CD4-positive, alpha-beta T cell treated with Interleukin-4 for 1 hour (primary cell): ENCODE measurements at places on chromosomes 7 and 10.

GRCh38 chr7:128006550-128007302, 24.5 kb downstream of the LRRC4 start:
- DNase-seq, result no peak

DNA sequence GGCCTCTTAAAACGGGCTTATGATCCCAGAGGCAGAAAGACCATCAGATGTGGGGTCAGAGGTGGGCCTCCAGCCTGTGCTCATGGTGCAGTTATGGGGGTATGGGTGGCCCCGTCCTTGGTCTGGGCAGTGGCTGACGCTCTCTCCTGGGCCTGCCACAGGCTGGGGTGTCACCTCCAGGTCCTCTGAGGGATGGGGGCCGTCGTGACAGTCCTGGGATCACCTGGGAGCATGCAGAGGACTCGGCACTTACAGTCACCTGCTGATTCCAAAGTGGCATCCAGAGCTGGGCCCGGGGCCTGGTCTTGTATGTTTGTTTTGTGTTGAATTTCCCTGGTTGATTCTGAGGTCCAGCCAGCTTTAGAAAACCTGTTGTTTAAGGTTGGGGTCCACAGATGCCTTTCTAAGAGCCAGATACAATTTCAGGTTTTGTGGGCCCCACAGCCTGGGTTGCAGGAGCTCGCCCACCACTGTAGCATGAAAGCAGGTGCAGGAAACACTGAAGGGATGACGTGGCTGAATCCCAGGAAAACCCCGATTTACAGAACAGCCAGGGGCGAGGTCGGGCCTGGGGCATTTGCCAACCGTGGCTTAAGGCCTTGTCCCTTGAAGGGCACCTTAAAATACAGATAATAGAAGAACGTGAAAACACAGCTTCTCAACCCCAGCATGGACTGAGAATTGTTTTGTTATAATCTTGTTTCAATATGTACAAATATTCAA, 170.7 kb upstream of the PPP2R2D start:
- no peak for DNase-seq

GRCh38 chr7:100452513-100452912, 11.5 kb downstream of the SPACDR start:
- DNase-seq, result no peak

GRCh38 chr7:76343294-76343930, 15.4 kb downstream of the YWHAG start:
- DNase-seq, result no peak

DNA sequence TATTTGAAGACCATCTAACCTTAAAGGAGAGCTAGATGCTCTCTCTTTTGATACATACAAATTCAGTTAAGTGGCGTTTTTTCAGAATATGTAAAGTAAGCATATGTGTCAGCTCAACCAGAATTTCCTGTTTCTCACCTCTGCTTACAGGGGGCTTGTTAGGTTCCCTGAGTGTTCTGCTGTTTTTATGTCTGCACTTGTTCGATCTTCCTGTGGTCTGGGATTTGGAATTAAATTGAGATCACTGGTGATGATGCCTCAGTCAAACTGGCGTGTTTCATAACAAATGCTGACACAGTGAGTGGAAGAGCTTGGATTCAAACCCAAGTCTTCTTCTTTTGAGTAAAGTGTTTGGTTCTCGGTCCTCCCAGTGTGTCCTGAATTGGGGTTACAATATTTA, 348.3 kb upstream of the AKR1E2 start:
- no peak for DNase-seq

GRCh38 chr7:151447312-151447711, 7.4 kb upstream of the CRYGN start:
- no peak for DNase-seq

GRCh38 chr7:38507384-38507783, 123.8 kb downstream of the AMPH start:
- no peak for DNase-seq

DNA sequence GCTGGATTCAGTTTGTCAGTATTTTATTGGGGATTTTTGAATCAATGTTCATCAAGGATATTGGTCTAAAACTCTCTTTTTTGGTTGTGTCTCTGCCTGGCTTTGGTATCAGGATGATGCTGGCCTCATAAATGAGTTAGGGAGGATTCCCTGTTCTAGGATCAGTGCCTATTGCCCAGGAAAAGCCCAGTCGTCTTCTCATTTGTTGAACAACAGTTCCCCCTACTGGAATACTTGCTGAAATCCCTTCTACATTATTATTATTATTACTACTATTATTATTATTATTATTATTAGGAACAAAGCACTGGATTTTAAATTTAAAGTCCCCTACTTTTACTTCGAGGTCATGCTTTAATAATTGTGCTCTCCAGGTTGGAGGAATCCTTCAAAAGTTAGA, 528.9 kb downstream of the MAGI2 start:
- no peak for DNase-seq

DNA sequence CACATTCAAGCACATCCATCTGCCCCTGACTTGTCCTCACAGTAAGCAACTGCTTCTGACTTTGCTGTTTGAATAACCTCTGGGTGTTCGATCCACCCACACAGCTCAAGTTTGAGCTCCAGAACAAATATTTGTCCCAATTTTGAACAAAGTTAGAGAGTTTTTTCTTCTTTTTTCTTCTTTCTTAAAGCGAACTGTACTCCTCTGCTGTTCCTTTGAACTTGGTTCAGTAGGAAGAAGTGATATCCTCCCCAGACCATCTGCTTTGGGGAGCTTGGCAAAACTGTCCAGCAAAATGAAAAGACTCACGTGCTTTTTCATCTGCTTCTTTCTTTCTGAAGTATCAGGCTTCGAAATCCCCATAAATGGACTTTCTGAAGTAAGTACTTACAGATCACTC, at the start of gene ITIH2:
TSS of gene ITIH2 (plus strand) at position 177 of the 400 bp plus-strand sequence. CDS start at position 296, 119 bp downstream.
- no peak for DNase-seq

- DNase-seq, result no peak
Observed at GRCh38 chr10:113329121-113329596, 223.7 kb upstream of the HABP2 start.

DNA sequence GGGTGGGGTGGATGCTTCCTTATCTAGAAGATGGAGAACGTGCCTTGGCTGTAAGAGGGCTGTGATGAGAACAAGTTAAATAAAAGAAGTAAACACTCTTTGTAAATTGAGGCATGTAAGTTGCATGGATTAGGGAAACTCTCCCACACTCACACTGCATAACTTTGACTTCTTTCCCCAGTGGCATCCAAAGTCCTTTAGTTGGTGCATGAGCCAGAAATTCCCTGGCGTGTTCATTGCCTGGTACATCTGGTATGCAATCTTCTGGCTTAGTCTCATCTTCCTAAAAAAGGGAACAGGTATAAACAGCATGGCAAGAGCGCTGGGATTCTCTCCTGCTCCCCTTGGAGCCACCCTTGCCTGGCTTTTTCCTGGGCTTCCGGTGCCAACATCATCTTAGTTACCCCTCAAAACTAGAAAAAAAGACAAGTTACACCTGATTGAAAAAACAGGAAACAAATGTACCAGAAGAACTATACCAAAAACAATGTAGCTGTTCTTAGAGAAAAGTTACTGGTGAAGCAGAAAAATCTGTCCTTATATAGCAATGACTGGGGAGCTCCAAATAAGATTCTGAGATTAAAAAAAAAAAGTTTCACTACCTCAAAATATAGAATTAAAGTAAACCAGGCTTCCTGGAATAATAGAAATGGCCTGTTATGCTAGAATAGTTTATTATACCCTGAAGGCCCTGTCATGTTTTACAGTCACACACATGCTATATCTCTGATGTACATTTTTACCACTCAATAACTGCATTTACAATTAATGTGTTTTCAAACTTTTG, 9.9 kb downstream of the RP9 start:
- no peak for DNase-seq

DNA sequence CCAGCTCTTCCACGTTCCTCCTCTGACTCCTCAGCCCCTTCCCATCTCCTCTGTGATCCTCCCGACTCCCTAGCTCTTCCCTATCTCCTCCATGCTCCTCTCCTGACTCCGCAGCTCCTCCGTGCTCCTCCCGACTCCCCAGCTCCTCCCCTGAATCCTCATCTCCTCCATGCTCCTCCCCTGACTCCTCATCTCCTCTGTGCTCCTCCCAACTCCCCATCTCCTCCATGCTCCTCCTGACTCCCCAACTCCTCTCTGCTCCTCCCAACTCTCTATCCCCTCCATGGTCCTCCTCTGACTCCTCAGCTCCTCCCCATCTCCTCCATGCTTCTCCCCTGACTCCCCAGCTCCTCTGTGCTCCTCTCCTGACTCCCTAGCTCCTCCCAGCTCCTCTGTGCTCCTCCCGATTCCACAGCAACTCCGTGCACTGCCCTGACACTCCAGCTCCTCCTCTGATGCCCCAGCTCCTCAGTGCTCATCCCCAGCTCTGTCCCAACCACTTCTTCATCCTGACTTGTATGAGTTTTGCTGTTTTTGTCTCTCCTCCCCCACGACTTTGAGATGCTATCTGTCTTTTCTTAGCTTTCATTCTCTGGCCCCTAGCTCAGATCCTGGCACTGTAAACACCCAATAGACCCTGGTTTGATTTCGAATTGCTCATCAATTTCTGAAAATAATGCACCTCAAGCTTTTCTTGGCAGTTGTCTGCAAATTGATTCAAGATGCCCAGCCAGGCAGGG, 38.3 kb downstream of the OAT start:
- DNase-seq, result no peak

DNA sequence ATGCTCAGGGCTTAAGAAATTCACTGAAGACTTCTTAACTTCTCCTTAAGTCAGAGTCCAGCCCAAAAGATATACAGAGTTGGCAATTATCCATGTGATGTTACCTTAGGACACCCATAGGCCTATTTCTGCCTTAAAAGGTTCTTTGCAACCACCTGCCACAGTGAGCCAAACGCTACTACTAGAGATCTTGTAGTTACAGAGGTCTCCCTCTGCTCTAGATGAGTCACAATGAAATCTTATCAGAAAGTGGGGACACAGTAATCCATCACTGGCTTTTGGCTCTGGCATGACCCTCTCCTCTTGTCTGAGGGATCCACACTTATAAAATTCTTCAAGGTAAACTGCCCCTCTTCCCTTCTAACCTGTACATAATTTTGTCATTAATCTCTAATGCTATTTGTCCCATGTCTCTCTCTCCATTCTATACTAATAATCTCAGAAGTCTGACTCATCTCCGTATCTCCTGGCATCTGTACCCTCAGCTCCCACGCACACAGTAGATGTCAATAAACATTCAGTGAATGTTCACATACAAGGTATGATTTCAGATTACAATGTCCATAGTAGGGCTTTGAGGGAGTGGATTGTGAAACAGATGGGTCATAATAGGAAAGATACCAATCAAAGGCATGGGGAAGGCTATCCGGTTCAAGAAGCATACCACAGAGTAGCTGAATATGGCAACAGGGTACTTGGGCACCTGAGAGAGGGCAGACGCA, 112.1 kb downstream of the SGMS1 start:
- no peak for DNase-seq

DNA sequence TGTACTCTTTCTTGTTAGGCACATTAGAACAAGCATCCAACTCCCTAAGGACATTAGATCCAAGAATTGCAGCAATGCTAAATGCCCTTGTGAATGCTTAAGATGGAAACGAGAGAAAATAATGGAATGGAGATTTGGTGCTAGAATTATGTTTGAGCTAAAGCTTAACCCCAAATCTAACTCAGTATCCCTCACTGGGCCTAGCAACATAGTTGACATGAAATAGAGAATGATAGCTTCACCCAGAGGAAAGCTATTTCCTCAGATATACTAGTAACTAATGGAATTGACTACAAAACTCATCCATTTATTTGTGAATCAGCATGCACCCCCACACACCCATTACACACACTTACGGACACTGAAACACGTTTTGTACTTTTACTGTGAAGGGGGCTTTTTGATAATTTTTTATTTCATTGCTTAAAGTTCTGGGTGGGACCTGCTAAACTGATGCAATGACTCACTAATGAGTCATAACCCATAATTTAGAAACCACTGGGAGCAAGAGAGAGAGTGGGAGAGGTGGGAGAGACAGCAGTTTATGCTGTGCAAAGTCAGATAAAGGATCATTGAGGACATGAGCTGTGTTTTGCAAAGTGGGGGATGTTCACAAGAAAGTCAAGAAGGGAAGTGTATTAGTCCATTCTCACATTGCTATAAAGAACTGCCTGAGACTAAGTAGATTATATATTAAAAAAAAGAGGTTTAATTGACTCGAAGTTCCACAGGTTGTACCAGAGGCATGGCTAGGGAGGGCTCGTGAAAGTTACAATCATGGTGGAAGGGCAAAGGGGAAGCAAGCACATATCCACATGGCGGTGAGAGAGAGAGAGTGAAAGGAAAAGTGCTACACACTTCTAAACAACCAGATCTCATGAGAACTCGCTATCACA, 382.7 kb downstream of the SFMBT2 start:
- no peak for DNase-seq
